ENCODE measurements at places on chromosomes 1 and 21.

DNA sequence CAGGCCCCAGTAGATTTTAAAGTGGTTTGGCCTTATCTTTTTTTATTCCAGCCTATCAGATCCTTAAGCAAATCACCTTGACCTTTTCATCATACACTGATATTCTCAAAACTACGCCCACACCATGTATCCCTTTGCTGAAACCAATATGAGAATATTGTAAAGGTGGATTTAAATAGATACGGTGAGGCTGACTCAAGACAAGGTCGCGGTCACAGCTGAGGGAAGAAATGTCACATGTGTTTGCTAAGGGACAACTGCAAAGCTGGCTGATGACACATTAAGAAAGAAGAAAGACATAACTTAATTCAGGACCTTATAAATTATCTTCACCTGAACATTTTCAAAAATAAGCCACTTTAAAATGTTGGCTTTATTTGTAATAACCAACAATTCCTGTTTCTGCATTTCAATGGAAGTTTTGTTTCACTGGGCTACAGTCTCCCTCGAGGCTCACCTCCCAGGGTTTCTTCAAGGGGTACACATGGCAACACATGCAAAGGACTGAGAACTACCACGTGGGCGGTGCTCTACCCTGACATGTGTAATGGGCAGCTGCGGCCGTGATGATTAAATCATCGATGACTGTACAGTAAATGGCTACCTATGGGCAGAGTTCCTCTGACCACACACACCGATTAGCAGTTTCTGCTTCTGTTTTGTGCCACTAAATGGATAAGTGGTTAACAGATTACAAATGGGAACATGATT, 189.5 kb downstream of the SIPA1L2 start:
- DNase-seq = no peak

GRCh38 chr1:116948046-116948445, 38.3 kb downstream of the PTGFRN start:
- DNase-seq = no peak

GRCh38 chr1:159030311-159030710, 20.6 kb downstream of the IFI16 start:
- no peak for DNase-seq

DNA sequence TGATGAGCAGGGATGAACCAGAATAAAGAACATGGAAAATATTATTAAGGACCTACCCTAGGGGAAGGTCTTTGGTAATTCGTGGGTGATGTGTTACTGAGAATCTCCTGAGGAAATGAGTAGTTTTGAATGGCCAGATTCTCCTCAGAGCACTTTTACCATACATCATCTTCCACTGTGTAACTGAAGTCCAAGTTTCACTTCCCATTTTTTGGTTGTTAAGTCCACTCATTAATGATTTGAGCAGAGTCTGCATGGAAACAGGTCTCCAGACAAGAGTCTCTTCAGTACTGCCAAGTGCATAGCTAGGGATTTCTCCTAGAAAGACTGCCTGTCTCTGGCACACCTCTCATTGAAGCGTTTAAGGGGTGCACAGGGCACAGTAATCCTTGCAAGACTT, 48.7 kb upstream of the PCP4 start:
- no peak for DNase-seq

DNA sequence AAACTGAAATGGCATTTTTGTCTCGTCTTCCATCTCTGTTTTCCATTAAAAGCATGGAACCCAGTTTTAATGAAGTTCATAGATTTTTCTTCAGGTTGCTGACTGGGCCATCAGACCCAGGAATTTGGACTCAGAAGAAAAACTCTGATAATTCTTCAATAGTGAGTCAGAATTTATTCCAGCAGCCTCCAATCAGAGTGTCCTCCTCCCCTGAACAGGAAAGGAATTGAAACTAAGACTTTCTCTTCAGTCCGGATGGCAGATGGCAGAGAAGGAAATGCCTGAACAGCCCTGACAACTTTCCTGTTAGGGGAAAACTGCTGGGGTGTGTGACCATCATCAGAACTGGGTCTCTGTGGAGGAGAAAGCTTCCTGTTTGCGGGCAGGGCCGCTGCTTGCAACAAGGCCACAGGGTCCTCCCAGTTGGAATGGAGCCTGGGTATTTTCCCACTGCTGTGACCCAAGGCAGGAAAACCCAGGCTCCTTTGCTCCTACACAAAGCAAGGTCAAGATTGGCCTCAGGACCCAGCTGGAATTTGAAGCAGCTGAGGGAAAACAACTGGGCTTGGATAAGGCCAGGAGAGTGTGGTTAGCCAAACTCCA, 20.7 kb downstream of the CD34 start:
- peak; percentile 77 for DNase-seq

DNA sequence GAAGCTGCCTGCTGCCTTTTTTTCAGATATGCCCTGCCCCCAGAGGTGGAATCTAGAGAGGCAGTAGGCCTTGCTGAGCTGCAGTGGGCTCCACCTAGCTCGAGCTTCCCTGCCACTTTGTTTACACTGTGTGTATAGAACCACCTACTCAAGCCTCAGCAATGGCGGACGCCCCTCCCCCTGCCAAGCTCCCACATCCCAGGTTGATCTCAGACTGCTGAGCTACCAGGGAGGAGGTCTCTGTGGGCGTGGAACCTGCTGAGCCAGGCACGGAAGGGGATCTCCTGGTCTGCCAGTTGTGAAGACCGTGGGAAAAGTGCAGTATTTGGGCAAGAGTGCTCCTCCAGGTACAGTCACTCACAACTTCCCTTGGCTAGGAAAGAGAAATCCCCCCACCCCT, 65.1 kb downstream of the MSH4 start:
- no peak for DNase-seq

GRCh38 chr1:169595764-169596711, 9.8 kb upstream of the F5 start:
- DNase-seq = no peak

GRCh38 chr1:244778344-244778743, 57.1 kb upstream of the COX20 start:
- DNase-seq = no peak

DNA sequence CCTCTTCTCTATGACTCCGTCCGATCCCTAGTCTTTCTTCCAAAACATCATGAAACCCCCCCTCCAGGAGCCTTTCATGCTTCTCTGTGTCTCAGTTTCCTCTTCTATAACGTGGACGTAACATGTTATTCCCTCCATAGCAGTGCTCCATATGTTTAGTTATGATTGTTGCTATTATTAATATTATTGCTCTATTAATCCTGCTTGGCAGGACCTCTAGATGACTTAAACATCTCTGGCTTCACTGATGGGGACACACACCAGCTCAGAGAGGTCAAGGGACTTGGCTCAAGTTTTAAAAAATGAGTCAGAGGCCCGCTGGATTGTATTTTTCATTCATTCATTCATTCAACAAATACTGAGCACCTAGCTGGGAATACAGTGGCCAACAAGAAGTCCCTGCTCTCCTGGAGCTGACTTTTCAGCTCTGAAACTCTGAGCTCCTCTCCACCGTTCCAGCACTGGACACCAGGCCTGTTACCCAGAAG, 404 bp upstream of the CPLANE2 start:
- no peak for DNase-seq

DNA sequence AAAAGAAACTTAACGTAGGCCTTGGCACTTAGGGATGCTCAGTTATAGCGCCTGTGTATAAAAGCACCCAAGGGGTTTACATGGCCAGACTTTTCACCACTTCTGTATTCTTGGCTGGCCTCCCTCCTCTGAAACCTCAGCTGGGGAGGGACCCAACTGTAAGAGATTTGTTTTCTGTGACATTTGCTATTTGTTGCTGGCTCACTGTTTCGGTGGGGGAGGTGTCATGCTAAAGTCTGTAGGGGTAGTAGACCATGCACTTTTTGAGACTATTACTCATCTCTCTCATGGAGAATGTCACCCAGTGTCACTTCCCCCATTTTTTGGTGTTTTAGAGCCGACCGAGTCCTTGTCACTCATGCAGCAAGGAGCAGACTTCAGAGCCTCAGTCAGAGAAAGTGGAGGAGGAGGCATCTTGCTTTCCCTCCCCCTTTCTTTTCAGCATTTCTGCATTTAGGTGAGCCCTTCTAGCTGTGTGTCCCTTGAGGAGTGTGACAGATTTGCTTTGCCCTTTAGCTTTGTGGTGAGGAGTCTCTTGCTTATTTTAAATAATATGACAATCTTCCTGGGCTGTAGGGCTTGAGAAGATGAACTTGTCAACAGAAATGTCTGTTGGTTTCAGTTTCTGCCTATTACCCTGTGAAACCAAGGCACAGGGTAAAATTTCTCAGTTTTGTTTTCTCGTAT, 160.1 kb downstream of the FASLG start:
- peak; percentile 37 for DNase-seq

DNA sequence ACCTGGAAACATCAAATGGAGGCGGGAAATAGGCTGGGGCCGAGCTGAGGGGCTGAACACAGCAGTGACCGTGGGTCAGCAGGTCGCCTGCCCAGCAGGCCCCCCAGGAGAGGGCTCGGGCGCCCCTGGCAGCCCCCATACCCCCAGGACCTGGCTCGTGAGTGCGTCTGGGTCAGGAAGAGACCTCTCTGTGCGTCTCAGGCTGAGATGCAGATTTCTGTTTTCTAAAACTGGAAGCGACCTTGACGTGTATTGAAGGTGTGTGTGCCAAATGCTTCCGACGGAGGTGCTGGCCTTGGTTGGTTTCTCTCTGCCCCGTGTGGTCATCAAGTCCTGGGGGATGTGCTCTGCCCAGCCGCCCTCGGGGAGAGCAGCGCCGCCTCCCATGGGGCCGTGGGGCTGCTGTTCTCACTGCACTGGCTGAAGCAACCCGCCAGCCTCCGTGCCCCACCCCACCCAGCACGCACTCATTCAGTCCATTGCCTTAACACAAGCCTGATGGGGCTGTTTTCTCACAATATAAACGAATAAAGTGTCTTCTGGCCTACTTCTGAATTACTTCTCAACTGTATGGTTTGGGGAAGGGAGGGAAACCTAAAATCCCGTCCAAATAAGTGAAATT, 7.4 kb downstream of the PEX10 start:
- no peak for DNase-seq

- no peak for DNase-seq
Measured at GRCh38 chr1:230943048-230943593, 35.5 kb downstream of the TTC13 start.

- no peak for DNase-seq
Measured at GRCh38 chr1:8858112-8858668, 20.3 kb downstream of the ENO1 start.

GRCh38 chr1:25740071-25740470, 59.9 kb upstream of the SELENON start:
- no peak for DNase-seq

DNA sequence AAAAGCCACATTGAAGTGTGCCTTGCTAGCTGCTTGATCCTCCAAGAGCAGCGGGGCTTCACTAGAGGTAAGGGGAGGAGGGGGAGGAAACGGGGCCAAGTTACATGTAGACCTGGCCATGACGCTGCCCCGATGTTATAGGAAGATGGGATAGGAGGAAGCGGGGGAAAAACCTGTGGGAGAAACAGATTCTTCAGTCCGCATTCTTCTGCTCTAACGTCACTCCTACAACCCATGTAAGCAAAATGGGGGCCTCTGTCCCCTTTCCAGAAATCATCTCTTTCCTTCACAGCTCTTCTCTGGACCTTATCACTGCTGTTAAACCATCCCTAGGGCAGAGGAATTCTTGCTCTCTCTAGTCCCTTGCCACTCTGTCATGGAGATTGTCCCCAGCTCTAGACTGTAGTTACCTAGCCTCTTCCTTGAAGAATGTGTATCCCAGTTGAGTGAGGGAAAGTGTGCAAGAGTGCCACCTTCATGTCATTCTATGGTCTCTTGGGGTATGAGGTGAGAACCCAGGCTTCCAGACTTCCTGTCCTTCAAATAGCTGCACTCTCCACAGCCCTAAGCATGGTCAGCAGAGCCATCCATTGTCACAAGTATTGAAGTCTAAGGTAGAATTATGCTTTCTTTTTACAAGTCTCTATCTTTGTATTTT, 11.4 kb downstream of the PLEKHO1 start:
- no peak for DNase-seq

GRCh38 chr1:113903501-113904292, 902 bp downstream of the AP4B1 start:
- DNase-seq = peak; percentile 9

- no peak for DNase-seq
Measured at GRCh38 chr1:172278478-172278877, 142.0 kb upstream of the C1orf105 start.

DNA sequence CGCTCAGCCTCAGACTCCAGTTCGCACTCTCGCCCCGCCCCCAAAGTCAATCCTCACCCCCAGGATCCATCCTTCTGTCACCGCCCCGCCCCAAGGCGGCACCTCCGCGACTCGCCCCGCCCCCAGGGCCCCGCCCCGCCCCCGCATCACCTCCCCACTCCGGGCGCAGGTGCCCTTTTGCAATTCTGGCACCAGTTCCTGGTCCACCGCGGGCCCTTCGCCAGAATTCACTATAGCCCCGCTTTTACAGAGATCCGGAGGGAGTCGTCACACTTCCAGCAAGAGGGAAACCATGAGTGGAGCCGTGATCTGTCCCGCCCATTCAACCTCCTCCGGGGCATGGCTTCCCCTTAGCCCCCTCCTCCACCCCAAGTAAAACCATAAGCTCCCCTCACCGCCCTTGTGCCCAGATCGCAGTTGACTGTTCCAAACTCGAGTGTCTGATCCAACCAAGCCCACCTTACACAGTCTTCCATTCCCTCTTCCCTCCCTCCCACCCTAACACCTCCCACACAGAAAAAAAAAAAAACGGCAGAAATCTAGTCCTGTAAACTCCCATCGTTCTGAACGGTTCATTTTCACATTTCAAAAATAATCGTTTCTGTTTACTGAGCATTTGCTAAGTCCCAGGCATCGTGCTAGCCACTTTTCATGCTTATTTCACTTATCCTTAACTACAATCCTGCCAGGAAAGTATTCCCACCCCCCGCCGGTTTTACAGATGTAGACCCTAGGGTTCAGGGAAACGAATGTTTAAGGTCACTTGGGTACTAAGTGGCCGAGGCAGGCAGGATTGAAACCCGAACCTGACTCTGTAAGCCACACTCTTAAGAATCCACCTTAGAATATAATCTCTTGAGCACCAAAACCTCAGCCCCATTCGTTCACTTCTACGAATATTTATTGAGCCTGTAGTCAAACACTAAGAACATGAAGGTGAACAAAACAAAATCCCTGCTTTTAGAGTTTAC, 1.3 kb upstream of the DNAJC16 start:
- DNase-seq = peak; percentile 66

- DNase-seq = no peak
Measured at GRCh38 chr1:95512925-95513324, 278.9 kb downstream of the RWDD3 start.

GRCh38 chr1:220296981-220297380, 24.7 kb upstream of the RAB3GAP2 start:
- DNase-seq = no peak
